Ovary (tissue), 10 donors: ENCODE measurements at places on chromosomes 12 and 14. TPM values are rescaled to one million over a fixed set of nuclear protein-coding genes. Genes with fewer than 3 reads are reported as not detected.

DNA sequence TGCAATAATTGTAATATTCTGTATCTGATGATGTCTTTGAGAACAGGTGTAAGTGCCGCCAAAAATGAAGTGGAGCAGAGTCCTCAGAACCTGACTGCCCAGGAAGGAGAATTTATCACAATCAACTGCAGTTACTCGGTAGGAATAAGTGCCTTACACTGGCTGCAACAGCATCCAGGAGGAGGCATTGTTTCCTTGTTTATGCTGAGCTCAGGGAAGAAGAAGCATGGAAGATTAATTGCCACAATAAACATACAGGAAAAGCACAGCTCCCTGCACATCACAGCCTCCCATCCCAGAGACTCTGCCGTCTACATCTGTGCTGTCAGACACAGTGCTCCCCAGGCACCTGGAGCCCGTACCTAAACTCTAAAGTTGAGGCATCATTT lies 268.7 kb downstream of the DAD1 start:
- no peak for DNase-seq

GRCh38 chr14:79274641-79275291 lies 936.5 kb downstream of the DIO2 start:
- DNase-seq, result no peak

DNA sequence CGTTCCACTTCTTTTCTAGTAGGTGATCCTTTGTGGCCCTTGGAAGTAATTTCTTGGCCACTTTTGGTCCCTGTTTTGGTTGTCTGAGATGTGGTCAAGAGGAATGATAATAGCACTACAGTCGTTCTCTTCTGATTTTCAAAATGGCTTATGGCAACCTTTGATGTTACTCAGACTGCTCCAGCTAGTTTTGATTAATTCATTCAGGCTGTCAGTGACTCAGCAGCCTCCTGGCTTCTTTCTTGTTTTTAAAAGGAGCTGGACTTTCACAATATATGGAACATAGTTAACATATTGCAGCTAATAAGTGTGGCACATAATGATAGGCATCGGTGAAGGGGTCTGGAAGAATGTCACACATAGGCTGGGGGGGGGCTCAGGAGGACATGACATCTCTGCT lies 47.3 kb downstream of the WDR20 start:
- no peak for DNase-seq

DNA sequence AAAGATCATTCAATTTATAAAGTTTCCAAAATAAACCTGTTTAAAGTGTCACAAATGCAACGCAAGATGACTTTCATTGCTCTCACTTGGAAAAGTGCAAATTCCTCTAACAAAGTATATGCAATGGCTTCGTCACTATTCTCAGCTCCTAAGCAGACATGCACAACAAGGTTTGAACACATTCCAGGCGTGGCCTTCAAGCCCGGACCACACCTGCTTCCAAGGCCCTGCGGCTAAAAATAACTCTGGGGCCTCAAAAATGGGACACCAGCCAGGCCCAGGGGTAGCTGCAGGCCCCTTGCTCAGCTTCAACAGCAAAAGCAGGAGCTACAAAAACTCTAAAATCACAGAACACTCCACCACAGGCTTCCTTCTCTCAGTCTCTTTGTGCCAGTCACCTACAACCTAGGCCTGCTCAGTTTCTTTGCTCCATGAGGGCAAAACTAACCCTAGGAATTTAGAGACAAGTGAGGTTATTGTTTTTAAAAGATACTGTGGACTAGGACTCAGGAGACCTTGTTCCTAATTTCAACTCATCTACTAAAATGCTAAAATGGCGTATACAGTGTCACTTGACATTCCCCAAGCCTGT lies 29.3 kb downstream of the DUSP16 start:
- peak; percentile 60 for DNase-seq

DNA sequence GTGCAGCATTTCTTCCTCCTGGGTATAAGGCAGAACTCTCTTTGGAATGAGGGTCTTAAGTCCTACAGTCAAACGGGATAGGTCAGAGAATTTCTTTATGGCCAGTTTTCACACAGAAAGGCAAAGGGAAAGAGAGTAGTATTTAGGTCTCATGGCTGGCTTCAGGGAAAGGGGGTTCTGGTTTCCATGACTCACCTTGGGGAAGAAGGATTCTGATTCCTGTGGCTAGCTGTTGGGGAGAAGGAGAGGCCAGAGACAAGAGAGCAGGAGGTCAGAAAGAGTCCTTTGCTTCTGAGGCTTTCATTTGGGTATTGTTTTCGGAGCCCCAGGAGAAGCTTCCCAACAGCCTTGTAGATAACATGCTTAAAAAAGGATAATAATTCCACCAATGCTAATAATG lies 332.5 kb downstream of the NPAS3 start:
- DNase-seq, result no peak

DNA sequence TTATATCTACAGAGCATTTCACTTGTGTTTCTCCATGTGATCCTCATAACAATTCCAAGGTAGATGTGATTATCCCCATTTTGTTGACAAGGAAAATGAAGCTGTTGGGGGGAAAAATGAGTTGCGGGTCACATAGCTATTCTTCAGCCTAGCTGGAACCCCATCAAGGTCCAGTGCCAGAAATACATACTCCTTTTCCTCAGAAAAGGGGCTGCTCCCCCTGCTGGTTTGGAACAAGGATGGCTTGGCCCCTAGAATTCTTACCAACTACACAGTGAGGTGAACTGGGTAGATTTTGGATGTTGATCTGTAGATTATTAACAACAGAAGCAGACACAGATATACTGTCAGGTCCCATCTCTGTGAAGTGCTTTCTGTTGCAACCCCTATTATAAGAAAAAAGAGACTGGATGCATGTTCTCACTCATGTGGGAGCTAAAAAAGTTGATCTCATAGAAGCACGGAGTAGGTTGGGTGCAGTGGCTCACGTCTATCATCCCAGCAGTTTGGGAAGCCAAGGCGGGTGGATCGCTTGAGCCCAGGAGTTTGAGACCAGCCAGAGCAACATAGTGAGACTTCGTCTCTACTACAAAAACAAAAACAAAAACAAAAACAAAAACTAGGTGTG lies 8.9 kb downstream of the IKZF4 start:
- DNase-seq, result peak; percentile 52

DNA sequence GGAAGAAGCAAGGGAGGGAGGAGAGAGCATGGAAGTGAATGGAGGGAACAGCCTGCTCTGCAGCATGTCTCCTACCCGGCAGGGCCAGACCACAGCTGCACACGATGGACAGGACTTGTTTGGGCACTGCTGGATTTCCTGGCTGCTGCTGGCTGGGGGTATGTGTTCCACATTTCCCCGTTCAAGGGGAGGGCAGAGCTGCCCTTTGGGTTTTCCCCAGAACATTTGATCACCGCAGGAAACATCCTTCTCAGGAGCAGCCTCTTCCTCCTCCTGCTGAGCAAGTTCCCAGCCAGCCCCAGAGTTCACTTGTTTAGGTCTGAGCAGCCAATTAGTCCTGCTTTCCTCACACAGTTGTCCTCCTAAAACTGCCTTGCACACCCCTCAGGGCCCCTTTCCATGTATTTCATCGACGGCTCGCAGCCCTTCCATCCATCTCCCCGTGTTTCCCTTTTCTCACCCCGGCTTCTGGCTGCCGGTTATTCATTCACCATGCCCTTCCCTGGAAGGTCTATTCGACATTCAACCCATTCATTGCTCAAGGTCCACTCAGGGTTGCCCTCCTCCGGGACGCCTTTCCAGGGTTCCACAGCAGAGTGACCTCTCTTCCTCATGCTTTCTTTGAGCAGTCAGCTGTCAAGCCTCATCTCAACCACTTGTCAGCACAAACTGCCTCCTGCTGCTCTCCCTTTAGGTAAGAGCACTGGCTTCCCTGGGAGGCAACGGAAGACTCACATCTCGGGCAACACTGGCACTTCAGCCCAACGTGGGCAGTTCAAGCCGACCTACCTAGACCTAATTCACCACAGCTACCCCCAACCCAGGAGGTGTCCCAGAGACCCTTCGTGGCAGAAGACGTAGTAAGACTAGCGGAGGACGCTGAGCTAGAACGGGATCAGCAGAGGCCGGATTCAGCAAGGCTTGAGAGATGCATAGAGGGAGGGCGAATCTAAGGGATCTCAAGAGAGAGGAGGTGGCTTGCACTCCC lies 20.1 kb upstream of the ANO2 start:
- DNase-seq, result no peak

DNA sequence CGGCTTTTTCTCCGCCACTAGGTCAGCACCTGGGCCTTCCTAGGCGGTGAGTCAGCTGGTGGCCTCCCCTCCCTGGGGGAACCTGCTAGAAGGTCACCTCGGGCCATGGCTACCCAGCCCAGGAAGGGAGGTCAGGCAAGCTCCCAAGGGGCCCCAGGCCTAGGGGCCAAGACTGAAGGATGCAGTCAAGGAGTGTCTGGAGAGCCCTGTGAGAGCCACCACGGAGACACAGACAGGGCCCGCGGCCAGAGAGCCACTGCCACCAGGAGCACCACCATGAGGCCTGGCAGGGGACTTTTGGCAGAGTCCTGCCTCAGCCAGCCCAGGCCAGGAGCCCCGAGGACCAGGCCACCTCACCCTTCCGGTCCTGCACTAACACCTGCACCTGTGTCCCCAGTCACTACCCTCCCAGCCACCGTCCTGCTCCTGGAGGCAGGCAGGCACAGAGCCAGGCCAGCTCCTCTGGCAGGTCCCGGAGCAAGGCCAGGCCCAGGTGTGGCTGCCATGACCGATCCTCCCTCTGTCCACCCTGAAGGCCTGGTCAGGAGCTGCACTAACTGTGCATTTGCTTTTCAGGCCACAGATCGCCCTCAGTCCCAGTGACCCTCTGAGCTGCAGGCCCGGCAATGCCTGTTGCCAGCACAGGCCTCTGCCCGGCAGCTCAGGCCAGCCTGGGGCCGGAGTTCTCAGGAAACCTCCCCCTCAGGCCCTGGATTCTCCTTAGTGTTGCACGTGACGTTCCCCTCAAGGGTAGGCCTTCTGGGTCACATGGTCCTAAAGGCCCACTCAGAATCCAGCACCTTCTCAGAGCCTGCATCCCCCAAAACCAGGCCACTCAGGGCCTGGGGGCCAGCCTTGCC lies 6.9 kb downstream of the PHETA1 start:
- DNase-seq, result peak; percentile 38

GRCh38 chr14:60160422-60160821 lies 4.8 kb downstream of the DHRS7 start:
- no peak for DNase-seq

DNA sequence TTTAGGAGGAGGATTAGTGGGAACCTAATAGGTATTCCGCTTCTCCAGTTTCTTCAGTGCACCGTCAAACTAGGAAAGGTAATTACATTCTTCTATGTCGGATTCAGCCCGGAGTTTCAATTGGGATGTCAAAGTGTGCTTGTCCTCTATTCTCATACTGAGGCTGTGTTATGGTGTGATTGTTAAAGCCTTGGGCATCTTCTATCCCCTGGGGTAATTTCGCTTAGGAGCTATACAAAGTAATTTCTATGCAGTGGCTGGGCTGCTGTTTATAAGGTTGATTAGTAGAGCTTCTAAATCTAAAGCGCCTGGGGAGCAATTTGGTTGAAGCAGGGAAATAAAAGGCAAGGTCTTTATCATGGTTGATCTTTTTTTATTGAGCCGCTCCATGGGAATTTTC lies 399.6 kb downstream of the ZFP36L1 start:
- DNase-seq, result no peak

- no peak for DNase-seq
These were observed 26.4 kb downstream of the GXYLT1 start for GRCh38 chr12:42118136-42118879.

GRCh38 chr12:42129595-42130204 lies 15.0 kb downstream of the GXYLT1 start:
- no peak for DNase-seq

Gene CHGA
- 1.0 TPM for total RNA-seq

Gene CEBPE
- not detected for total RNA-seq

Gene ACVRL1
- 17.6 TPM for total RNA-seq

Gene CLEC6A
- not detected for total RNA-seq

Gene INSM2
- total RNA-seq, result 0.11 TPM

Gene PNP
- 3.4 TPM for total RNA-seq

Gene ZFHX2
- 0.58 TPM for total RNA-seq

Gene LRRC10
- total RNA-seq, result not detected

Gene KRT72
- total RNA-seq, result not detected
